ENCODE measurements at places on chromosomes 4 and X.

- no peak for DNase-seq
Observed at GRCh38 chr4:88621763-88622327, 29.6 kb downstream of the HERC3 start.

DNA sequence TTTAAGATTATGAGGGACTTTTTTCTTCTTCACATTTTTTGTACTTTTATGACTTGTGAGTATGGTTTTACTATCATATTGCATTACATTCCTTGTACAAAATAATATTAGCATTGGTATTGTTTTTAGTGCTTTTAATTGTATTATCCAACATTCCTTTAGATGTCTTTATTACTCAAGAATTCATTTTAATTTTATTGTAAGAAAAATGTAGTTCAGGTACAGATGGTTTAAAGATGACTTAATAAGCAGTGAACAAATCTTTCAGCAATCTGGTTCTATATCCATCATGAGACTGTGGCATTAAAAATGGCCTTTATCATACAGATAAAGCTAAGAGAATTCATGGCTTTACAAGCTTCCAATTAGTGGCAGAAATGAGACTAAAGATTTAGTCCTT lies 191.6 kb downstream of the ANTXR2 start:
- DNase-seq: no peak

DNA sequence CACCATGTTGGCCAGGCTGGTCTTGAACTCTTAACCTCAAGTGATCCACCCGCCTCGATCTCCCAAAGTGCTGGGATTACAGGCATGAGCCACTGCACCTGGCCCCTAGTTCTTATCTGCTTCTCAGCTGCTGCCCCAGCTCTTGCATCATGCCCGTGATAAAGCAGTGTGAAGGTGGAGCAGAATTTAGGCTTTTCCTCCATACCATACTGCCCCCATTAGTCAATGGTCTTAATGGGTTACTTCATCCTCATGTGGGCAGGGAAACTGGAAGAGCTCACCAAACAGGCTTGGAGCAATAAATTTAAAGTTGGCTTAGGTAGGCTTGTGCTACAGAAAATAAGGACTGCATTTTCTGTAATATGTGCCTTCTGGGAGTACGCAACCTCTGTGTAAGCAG lies 636.9 kb upstream of the BOD1L1 start:
- no peak for DNase-seq

DNA sequence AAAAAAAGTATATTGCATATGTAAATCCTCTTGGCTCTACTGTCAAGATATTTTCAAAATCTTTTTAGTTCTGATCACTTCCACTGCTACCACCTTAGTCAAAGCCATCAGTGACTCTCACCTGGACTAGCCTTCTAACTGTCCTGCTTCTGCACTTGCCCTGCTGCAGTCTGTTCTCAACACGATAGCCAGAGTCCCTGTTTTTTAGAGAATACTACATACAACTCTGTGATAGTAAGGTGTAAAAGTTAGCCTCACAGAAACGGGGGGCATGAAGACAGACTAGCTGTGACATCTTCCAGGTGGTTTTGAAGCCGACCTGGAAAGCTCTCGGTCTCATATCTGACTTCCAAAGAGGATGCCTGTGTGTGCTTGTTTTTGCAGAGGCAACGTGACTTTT lies 24.7 kb downstream of the EIF2S3 start:
- DNase-seq: no peak

DNA sequence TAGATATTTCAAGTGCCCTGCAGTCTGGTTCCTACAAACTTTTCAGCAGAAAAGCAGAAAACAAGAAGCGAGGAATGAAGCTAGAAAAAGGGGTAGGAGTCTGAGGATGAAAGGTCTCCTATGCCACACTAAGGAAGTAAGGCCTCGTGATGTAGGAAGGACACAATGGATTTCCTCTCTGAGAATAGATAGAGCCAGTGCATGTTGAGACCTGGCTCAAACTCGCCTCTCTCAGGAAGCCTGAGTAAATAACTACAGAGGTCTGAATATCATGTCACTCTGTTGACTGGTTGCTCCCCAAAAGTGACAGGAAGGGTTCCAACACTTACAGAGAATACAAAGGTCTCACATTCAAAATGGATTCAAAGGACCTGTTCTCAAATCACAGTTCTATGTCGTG lies 93.3 kb downstream of the GRIA3 start:
- DNase-seq: no peak

GRCh38 chr4:187192266-187192665 lies 468.6 kb upstream of the FAT1 start:
- DNase-seq: no peak

DNA sequence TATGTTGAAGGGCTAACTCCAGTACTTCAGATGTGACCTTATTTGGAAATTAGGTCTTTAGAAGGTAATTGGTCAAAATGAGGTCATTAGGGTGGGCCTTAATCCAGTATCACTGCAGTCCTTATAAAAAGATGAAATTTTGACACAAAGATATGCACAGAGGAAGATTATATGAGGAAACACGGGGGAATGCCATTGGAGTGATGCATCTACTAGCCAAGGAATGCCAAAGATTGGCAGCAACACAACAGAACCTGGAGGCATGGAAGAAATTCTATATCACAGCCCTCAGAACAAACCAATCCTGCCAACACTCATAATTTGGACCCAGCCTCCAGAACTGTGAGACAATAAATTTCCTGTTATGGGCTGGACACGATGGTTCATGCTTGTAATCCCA lies 17.6 kb downstream of the TRIM61 start:
- no peak for DNase-seq

DNA sequence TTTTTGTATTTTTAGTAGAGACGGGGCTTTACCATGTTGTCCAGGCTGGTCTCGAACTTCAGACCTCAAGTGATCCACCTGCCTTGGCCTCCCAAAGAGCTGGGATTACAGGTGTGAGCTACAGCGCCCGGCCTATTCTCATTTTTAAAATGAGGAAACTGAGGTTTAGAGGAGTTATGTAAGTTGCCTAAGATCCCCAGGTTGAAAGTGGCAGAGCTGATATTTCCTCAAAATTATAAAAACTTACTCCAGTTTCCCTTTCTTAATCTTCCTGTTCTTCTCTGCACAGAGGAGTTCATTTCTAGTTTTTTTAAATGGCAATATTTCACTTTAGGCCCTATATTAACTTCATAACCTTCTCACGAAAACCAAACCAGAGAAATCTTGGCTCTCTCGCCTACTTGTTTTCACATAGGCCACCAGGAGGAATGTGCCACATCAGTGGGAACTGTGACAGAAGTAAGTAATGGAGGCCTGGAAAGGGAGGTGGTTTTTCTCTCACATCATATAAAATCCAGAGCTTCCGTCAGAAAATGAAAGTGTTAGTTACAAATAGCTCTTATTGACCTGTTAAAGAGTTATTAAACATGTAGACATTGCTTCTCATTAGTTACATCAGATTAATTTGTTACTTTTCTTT lies 16.1 kb upstream of the RS1 start:
- no peak for DNase-seq

GRCh38 chr4:165096776-165097175 lies 15.9 kb downstream of the TMEM192 start:
- DNase-seq: no peak

- no peak for DNase-seq
Observed at GRCh38 chrX:9048801-9049200, 14.9 kb upstream of the FAM9B start.

DNA sequence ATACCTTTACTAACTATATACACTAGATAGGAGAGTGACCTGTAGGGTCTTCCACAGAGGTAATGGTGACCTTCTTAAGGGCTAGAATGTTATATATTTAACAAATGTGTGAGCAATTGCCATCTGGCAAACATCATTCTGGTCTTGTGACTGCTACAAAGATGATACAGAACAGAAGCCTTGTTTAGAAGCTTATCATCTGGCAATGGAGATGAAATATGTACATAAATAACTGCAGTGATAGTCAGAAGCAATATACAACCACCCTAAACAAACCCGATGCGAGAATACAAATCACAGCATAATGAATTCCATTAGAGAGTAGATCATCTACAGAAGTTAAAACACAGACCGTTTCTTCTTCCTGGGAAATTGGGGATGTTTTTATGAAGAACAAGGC lies 952.7 kb upstream of the SLIT2 start:
- DNase-seq: no peak

DNA sequence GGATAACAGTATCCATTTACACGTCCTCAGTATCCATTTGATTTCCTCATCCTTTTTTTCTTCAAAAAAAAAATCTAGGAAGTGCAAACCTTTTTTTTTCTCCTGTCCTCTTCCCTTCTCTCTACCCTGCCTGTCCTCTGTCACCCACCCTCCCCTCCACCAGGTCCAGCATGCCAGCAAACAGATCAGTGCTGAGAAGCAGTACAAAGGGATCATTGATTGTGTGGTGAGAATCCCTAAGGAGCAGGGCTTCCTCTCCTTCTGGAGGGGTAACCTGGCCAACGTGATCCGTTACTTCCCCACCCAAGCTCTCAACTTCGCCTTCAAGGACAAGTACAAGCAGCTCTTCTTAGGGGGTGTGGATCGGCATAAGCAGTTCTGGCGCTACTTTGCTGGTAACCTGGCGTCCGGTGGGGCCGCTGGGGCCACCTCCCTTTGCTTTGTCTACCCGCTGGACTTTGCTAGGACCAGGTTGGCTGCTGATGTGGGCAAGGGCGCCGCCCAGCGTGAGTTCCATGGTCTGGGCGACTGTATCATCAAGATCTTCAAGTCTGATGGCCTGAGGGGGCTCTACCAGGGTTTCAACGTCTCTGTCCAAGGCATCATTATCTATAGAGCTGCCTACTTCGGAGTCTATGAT lies 1.7 kb downstream of the SLC25A4 start:
- no peak for DNase-seq

- no peak for DNase-seq
Observed at GRCh38 chrX:7110821-7111276, 36.7 kb upstream of the STS start.

DNA sequence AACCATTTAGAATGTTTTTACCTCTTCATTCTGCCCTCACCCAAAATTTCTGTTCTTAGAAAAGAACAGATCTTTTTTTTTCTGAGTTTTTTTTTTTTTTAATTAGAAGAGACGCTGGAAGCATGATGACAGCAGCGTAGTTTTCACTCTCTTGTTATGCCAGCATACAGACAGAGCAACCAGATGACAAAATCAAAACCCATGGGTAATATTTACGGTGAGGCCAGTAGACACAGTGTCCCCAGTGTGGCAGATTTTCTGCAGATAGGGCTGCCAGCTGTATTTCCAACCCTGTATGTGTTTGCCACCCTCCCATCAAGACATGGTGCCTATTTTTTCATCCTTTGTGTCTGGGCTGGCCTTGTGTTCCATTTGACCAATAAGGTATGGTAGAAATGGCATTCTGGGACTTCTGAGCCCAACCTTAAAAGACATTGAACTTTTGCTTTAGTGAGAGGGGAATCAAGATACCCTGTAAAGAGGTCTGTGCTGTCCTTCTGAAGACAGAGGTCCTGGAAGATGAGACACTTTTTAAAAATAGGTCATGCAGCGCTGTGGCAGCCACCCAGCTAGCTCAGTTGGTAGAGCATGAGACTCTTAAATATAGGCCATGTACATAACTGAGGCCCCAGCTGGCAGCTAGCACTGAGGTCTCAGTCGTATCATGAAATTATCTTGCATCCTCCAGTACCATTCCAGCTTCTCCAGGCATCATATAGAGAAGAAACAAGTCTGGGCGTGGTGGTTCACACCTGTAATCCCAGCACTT lies 6.7 kb upstream of the ZNF41 start:
- DNase-seq: no peak

DNA sequence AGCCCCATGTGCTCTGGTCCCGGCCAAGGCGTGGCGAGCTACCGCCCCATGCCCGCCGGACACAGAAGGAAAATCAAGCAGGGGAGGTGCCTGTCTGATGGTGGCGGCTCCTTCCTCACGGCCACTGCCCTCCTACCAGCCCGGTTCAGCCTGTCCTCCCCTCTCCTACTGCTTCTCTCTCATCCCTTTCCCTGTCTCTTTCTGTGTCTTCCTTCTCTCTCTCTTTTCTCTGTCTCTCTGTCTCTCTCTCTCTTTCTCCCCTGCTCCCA lies 279.1 kb downstream of the ASMT start:
- DNase-seq: no peak

GRCh38 chr4:79027656-79028055 lies 88.4 kb upstream of the PAQR3 start:
- no peak for DNase-seq

- no peak for DNase-seq
Observed at GRCh38 chr4:92021203-92021602, 282.6 kb upstream of the GRID2 start.

GRCh38 chrX:20139966-20140365 lies 1.7 kb downstream of the EIF1AX start:
- DNase-seq: no peak

GRCh38 chr4:181858741-181859140 lies 384.5 kb upstream of the TENM3 start:
- no peak for DNase-seq

GRCh38 chr4:142840516-142841123 lies 5.5 kb downstream of the INPP4B start:
- DNase-seq: no peak

DNA sequence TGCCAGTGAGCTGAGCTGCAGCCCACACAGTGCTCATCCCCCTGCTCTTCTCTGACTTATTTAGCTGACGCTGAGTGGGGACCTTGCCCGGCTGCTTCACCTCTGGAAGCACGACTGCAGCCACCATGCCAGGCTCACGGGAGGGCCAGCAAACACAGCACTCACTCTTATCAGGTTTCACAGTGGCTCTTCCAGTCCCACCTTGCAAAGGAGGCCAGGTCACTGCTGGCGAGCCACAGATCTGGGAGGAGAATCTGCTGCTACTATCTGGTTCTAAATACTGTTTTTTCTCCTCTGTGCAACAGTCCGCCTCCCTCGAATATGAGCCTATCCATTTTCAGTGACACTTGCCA lies 6.7 kb upstream of the SPON2 start:
- no peak for DNase-seq

DNA sequence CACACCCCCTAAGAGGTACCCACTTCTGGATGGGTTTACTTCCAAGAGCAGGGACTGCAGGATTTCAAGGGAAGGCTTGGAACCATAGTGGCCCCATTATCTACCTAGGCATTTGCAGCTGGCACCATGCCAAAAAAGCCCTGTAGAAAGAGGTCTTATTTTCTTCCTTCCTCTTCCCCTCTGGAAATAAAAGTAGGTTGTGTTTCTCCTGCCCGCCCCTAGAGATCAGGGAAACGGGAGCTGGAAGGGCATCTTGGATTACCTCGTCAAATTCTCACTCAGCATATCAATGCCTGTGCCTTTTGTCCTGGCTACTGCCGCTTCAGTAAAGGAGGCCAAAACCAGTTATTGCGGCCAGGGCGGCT lies 1.6 kb downstream of the SCD5 start:
- DNase-seq: no peak

Data from stimulated activated CD4-positive, alpha-beta T cell treated with anti-CD3 and anti-CD28 coated beads, Interleukin-12 subunit alpha, Interleukin-12 subunit beta, amount 100 ng/mL, for 24 hours (primary cell).